Activated CD8-positive, alpha-beta memory T cell treated with anti-CD3 and anti-CD28 coated beads for 4 hours (primary cell): ENCODE measurements at places on chromosomes 1 and 21.

DNA sequence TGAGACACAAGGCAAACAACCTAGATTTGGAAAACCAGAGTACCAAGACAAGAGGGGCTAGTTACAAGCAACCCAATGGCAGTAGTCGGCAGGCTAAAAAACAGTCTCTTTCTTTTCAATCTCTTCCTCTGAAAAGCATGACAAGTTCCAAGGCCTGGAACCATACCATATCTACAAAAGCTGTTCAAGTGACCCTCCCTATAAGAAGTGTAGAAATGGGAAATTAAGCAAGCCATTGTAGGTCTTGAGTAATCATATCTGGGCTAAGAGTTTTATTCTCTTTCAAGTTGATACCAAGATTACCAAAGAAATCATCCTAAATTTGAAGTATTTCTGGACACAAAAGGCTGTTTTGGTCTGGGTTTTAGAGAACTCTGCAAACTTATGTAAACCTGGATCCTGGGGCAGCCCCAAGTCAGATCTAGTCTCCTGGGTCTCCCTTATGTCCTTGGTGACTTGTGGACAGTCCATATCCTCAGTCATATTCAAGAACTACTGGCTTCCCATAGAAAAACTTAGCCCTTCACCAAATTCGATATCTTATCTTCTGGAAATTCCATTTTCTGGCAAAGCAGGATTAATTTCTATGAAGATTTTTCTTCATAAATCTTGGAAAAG is 24.7 kb downstream of the FMO3 start:
- no peak for DNase-seq

DNA sequence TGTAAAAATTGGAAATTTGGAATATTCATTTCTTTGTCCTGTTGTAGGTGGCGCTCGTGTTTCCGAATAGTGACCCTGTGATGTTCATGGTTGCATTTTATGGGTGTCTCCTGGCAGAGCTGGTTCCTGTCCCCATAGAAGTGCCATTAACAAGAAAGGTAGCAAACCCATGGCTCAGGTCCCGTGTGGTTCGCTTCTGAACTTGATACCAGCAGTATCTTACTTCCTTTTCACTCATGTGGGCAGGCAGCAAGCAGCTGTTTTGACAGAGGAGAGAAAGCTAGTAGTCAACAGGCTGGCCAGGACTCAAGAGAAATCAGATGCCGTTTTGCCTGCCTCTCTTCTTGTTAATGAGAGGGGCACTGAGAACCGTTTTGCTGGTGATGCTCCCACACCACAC is 72.8 kb downstream of the S100B start:
- no peak for DNase-seq

- DNase-seq = no peak
These were observed 1493.7 kb downstream of the AMY1C start for GRCh38 chr1:105243411-105243810.

DNA sequence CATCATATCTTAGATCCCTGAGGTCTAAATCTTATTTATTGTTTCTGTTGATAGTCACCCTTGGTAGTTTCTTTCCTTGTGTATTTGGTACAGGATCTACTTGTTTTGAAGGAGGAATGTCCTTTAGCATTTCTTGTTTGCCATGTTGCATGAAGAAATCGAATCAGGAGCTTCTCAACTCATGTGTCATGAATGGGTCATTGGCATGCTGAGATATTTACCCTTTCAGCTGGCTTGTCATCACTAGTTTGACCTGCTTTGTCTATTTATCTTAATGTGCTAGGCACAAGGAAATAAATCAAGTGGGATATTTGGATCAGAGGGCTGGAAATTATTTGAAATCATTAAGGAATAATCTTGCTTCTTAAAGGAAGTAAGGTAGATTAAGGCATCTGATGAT is 23.8 kb downstream of the THEM4 start:
- DNase-seq = no peak

GRCh38 chr1:192689459-192689858 is 53.5 kb downstream of the RGS13 start:
- no peak for DNase-seq

DNA sequence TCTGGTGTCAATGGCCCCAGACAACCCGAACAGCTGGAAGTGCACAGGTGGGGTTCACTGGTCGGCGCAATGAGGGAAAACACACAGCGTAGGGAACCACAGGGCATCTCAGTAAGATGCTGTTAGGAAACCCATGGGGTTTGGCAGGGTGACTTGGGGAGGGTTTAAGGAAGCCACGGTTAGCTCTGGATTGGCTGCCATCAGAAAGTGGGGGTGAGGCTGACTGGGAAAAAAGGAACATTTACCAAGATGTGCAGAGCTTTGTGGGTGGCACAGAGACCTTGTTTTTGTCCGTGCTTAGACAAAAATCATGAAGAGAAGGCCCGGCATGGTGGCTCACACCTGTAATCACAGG is 11.0 kb downstream of the ALDH4A1 start:
- DNase-seq = no peak

DNA sequence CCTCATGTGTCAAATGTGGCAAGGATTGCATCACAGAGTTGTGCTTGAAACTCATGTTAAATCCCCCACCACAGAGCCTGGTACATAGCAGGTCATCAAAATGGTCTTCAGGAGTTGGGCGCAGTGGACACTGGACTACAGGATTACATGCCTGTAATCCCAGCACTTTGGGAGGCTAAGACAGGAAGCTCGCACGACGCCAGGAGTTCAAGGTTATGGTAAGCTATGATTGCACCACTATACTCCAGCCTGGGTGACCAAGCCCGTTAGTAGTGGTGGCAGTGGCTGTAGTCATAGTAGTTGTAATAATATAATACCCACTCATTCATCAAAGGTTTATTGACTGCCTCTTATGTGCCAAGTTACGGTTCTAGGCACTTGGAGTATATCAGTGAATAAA is 123.4 kb upstream of the IRF2BP2 start:
- DNase-seq = no peak

GRCh38 chr1:22611530-22611947 is 24.9 kb upstream of the C1QA start:
- DNase-seq = no peak

DNA sequence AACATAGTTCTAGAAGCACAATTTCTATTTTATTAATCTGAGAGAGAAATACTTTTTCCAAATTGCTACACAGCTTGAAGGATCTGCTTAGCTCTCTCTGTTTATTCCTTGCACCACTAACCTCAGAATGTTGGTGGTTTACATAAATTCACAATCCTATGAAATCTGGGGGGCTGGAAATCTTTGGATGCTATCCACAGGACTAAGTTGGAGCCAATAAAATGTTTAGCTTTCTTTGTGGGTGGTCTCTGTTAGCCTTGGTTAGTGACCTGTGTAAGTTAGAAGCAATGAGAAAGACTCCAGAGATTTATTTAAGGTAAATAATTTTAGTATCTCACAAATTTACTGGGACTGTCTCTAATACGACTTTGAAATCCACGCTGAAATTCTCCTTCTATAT is 418.1 kb downstream of the ADGRL2 start:
- DNase-seq = no peak

DNA sequence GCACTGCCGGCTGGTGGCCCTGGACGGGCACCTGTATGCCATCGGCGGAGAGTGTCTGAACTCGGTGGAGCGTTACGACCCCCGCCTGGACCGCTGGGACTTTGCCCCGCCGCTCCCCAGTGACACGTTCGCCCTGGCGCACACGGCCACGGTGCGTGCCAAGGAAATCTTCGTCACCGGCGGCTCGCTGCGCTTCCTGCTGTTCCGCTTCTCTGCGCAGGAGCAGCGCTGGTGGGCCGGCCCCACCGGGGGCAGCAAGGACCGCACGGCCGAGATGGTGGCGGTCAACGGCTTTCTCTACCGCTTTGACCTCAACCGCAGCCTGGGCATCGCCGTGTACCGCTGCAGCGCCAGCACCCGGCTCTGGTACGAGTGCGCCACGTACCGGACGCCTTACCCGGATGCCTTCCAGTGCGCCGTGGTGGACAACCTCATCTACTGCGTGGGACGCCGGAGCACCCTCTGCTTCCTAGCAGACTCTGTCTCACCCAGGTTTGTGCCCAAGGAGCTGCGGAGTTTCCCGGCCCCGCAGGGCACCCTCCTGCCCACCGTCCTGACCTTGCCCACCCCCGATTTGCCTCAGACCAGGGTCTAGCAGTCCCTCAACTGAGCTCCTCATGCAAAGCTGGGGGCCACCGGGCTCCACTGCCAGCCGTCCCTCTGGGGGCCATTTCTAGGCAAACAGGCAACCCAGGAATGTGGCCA is 2.1 kb downstream of the KLHDC7A start:
- DNase-seq = no peak

DNA sequence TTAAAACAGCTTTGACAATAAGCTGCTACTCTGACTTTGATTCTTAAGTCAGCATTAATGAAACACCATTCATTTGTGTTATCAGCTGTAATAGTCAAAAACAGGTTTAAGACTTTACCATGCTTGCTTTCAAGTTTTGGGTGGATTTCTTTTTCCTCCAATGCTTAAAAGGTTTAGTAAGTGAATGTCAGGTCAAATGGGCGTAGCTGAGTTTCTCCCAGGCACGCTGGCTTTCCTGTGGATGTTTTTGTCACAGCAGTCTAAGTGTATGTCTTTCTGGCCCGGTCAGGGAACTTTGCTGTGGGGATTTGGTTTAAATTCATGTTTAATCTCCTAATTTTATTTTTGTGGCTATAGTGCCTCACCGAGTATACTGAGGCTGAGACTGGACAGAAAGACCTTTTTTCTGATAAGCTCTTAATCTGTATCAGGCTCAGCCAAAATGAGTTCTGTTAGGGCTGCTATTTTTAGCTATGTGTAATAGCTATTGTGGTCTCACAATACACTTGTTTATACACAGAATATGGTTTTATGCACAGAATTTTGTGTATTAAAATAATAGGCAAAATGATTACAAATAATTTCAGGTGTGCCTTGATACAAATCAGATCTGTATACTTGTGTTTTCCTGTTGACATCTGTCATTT is 292.8 kb downstream of the DISC1 start:
- no peak for DNase-seq

DNA sequence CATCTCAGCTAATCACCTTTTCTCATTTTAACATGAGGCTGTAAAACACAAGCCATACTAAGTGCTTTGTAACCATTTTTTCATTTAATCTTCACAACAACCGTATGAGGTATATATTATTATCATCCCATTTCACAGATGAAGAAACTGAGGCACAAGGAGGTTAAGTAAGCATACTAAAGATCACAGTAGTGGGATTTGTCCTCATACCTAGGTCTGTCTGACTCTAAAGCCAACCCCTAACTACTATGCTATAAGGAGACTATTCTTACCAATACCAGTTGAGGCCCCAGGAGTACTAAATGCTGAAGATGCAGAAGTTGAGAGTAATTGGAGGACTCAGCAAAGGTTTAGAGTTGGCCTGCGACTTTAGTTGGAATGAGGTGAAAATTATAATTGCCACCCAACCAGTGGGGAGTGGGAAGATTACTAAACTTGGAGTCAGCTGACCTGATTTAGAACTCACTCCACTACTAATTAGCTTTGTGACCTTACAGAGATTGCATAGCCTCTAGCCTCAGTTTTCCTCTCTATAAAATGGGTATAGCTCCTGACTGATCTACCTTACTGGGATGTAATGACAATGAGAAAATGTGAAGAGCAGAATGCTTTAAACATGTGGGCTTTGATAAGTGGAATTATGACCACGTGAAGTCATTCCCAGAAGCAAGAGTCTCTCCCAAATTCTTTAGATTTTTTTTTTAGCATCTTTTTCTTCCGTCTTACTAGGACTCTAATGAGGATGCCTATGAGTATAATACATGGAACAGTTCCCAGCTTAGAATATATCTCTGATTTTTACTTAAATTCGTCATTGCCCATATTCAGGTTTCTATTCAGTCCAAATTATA is 85.8 kb upstream of the IPO9 start:
- no peak for DNase-seq

GRCh38 chr1:37177230-37177864 is 143.0 kb upstream of the GRIK3 start:
- DNase-seq = no peak

DNA sequence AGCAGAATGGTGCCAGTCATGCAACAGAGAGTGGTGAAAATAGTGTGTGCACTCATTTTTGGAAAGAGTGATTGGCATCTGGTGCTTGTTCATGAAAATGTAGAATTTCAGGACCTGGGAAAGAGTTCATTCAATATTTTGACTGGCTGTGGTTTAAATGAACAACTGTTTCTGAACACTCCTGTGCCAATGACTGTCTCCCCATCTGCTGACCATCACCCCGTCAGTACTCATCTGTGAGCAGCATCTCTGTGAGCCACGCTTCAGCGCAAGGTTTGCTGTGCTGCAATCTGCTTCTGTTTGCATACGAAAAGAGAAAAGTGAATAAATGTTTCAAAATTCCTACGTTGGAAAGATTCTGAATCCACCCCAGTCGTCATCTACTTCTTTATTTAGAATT is 77.9 kb upstream of the RUNX1 start:
- no peak for DNase-seq

GRCh38 chr1:4767308-4767707 is 112.9 kb downstream of the AJAP1 start:
- DNase-seq = no peak

- no peak for DNase-seq
These were observed 169.4 kb downstream of the RASAL2 start for GRCh38 chr1:178263341-178263740.
